Lung microvascular endothelial cell (primary cell): ENCODE measurements at places on chromosomes 11 and 22. TPM values are rescaled to one million over a fixed set of nuclear protein-coding genes. Genes with fewer than 3 reads are reported as not detected.

GRCh38 chr22:19022755-19023154 is 86.7 kb upstream of the PRODH start:
- DNase-seq = no peak

DNA sequence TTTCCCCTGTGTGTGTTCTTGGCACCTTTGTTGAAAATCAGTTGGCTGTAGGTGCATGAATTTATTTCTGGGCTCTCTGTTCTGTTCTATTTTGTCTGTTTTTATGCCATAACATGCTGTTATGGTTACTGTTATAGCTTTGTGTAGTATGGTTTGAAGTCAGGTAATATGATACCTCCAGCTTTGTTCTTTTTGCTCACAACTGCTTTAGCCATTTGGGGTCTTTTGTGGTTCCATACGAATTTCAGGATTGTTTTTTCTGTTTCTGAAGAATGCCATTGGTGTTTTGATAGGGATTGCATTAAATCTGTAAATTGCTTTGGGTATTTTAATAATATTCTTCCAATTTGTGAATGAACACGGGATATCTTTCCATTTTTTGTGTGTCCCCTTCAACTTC is 4.7 kb downstream of the PEX26 start:
- DNase-seq = no peak

DNA sequence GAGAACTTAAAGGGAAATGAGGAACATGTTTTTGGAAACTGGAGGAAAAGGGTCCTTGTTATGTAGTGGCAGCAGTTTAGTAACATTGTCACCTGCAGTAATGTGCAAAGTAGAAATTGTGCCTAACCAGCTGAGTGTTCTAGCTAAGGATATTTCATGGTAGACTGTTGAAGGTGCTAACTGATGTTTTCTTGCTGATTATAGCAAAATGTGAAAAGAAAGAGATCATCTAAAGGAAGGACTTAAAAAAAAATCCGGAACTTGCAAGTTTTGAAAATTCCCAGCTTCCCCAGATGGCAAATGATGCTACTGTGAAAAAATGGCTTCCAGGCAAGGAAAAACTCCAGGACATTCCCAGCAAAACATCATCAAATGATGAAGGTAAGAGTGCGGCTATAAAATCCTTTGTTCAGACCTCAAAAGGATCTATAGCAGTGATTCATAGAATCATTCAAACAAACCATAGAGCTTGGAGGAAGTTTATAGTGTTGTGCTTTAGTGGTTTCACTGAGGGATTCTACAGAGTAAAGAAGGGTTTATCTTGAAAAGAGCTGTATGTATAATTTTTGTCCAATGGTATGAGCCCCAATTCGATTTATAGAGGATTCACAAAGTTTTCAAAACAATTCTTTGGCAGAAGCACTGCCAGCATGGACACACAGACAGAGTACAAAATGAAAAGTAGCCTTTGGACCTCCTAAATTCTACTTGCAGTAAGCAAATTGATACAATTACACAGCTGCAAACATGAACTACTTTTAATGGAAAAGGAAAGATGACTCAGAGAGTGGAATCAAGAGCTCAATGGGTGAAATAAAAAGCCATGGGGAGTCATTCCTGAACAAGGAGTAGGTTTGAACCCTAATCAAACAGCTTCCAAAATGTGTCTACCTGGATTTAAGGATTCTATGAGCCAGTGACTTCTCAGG is 4.3 kb upstream of the TRIM44 start:
- peak; percentile 15 for DNase-seq

DNA sequence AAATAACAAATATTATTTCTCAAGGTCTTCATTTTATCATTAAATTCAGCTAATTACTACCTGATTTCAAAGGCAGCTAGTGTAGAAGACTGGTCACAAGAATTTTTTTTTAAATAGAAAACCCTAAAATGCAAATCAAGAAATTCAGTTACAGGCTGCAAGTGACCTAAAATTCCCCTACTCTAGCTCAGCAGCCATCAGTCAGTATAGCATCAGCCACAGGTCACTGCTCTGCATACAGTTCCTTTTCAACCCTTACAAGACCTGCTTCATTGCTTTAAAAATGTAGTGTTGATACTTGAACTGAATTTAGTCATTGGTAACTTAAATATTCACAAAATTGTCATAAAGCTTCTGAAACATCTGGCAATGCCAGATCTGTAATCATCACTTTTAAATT is 9.5 kb upstream of the B3GNT6 start:
- DNase-seq = no peak

GRCh38 chr11:113634940-113635575 is 71.0 kb downstream of the TMPRSS5 start:
- no peak for DNase-seq

MISFA gene
- total RNA-seq = 0.20 and 0.22 TPM in 2 replicates

CYB5R2 gene
- total RNA-seq = under 0.01 and 0.22 TPM in 2 replicates

OR8B4 gene
- total RNA-seq = not detected in 2 replicates

GLYAT gene
- total RNA-seq = not detected in 2 replicates

GPHA2 gene
- not detected in 2 replicates for total RNA-seq

GSC2 gene
- total RNA-seq = not detected in 2 replicates

MMP7 gene
- 0.20 and 10.0 TPM in 2 replicates for total RNA-seq
